ENCODE measurements at places on chromosomes 7 and 10. TPM values are rescaled to one million over a fixed set of nuclear protein-coding genes. Genes with fewer than 3 reads are reported as not detected.
A peak's percentile ranks its signal among the peaks of the same experiment; 100 is the strongest.

The TUBAL3 gene
- total RNA-seq = not detected

The GOLGA7B gene
- 0.57 TPM for total RNA-seq

The SLC18A3 gene
- total RNA-seq = not detected

The OR9A2 gene
- not detected for total RNA-seq

The TMEM273 gene
- total RNA-seq = 28.0 TPM

The ZNF25 gene
- 7.5 TPM for total RNA-seq

DNA sequence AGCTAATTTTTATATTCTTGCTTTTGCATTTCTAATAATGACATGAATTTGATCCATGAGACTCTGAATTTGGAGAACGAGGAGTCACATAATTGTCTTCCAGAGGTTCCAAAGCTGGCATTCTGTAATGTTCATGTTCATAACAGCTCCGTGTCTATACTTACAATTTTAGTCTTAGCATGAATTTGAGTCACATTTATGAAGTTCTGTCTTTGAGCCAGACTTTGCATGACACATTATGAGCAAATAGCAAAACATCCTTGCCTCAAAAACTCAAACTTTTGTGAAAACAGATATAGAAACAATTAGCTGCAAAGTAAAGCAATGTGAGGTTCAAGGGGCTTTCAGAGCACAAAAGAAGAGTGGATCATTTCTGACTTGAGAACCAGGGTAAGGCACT lies 44.5 kb upstream of the CAV2 start:
- no peak for DNase-seq

DNA sequence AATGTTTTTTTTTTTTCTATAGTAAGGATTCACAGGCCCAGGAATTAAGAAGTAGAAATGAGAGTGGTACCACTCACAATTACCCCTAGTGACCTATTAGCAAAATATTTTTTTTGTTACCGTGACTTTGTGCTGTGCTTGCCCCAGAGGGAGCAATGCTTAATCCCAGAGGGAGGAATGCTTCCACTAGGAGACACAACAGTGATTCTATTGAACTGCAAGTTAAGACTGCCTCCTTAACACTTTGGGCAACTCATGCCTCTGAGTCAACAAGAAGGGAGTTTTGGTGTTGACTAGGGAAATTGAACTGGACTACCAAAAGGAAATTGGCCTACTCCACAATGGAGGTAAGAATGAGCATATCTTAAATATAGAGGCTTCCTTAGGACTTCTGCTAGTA lies 17.2 kb upstream of the MEOX2 start:
- DNase-seq = no peak

DNA sequence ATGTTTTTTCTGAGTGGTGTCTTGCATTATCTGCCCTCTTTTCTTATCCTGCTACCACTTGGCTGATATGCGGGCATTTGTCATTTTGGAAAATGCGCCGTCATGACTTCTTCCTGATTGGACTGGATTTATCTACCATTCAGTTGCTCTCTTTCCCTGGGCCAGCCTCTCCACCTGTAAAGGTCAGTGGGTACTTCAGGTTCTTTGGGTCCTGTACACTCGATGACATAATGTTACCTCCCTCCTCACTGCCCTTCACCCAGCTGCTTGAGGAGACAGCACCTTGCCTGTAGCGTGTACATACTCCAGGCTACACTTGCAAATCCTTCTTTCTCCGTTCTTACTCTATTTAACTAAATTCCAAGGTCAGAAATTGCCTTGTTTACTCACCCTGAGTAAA lies 83.7 kb downstream of the RBM33 start:
- no peak for DNase-seq

DNA sequence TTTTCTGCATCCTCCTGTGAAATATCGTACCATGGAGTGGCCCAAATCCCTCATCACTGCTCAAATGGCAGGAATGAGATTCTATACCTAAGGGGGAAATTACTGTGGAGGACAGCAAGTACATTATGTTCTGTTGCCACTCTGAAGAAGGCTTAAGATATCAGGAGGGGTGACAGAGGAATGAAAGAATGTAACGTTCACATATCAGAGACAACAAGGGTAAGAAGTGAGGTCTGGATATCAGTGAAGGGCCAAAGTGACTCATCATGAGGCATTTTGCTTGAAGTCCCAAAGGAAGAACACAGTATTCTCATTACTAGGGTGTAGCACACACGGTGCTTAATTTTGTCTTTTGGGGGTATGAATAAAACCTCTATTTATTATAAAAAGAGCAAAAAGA lies 71.5 kb upstream of the SLC13A1 start:
- no peak for DNase-seq

- peak; percentile 69 for DNase-seq
Observed at GRCh38 chr10:22649390-22649841, 65.0 kb downstream of the PIP4K2A start.

DNA sequence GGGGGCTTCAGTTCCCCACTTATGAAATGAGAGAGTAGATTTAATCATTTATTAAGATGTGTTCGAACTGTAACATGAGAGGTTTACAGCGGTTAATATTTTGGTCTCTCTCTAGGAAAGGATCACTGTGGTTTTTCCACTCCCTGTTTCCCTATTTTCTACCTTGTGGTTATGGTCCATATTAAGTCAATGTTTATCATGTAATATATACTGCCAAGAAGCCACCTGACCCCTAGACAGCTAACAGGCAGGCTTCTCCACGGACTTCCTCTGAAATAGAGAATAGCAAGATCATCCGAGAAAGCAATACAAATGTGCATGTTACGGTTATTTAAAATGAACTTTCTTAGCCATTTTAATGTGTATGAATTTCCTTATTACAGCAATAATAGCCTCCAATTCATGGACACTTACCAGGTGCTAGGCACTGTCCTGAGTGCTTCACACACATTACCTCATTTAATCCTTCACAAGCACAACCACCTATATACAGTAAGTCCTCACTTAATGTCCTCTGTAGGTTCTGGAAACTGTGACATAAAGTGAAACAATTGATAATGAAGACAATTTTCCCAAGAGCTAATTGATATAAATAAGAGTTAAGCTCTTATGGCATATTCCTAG lies 835 bp upstream of the COL28A1 start:
- no peak for DNase-seq

GRCh38 chr7:70014472-70015177 lies 416.4 kb downstream of the AUTS2 start:
- no peak for DNase-seq

GRCh38 chr7:98097042-98097645 lies 9.5 kb upstream of the LMTK2 start:
- no peak for DNase-seq

DNA sequence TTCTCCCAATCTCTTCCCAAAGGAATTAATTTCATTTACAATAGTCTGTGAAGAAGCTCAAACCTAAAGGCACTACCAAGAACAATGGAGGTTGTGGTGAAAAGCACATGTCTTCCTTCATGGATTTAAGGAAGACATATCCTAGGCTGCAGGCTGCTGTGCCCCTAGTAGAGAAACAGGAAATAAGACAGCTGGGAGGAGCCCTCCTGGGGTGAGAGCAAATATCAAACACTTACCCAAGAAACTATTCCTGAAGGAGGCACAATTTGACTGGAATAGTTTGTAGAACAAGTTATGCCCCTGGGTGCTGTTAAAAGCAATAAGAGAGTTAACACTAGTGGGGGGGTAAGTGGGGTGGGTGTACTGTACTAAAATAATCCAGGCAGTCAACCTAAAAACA lies 30.1 kb downstream of the PDZD8 start:
- no peak for DNase-seq

DNA sequence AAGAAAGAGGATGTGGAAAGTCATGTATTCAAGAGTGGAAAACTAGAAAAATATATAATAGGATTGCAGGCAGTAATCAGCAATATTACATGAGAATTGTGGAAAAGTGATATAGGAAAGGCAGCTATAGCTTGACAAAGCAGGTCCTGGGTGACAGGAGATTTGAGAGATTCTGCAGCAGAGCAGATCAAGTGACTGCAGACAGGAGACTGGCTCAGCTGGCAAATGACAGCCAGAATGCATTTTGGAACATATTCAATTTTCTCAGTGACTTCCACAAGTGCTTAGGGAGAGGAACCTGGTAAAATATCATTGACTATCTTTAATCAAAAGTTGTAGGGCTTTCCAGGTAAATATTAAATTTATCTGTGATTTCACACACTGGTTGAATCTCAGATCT lies 260.5 kb upstream of the CACNA2D1 start:
- no peak for DNase-seq

- DNase-seq = no peak
Observed at GRCh38 chr10:43073721-43074120, 3.1 kb upstream of the RET start.

GRCh38 chr10:83562381-83562780 lies 576.9 kb upstream of the GHITM start:
- DNase-seq = no peak

DNA sequence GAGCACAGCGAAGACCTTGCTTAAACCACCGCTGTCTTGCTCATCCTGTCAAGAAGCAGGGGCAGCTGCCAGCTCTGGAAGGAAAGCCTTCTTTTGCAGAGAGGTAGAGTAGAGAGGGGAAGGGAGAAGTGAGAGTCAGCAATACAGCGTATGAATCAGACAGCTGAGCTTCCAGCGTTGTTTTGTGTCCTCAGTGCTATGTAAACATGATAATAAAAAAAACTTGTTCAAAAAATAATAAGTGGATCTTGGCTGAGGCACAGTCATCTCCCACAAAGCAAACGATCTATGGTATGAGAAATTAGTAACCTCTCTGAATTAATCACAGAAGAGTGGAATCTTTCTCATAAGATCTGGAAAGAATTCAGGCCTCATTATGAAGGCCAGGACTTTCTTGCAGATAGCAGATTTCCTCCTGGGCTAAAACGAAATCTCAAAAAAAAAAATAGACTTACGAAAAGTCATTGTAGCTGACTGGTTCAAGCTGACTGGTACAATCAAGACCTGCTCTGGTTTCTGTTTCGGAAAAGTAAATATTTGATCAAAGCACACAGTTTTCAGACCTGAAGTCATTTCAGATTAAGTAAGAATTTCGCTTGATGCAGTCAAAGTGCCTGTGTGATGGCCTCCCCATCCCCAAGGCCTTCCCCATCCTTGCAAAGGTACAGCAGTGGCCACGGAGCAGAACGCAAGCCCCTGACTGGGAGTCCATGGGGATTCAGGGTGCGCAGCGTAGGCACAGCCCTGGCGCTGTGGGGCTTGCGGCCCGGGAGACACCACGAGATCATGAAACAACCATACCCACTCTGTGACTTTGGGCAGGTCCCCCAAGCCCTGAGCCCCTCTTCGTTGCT lies 29.4 kb downstream of the CHST15 start:
- peak; percentile 10 for DNase-seq

DNA sequence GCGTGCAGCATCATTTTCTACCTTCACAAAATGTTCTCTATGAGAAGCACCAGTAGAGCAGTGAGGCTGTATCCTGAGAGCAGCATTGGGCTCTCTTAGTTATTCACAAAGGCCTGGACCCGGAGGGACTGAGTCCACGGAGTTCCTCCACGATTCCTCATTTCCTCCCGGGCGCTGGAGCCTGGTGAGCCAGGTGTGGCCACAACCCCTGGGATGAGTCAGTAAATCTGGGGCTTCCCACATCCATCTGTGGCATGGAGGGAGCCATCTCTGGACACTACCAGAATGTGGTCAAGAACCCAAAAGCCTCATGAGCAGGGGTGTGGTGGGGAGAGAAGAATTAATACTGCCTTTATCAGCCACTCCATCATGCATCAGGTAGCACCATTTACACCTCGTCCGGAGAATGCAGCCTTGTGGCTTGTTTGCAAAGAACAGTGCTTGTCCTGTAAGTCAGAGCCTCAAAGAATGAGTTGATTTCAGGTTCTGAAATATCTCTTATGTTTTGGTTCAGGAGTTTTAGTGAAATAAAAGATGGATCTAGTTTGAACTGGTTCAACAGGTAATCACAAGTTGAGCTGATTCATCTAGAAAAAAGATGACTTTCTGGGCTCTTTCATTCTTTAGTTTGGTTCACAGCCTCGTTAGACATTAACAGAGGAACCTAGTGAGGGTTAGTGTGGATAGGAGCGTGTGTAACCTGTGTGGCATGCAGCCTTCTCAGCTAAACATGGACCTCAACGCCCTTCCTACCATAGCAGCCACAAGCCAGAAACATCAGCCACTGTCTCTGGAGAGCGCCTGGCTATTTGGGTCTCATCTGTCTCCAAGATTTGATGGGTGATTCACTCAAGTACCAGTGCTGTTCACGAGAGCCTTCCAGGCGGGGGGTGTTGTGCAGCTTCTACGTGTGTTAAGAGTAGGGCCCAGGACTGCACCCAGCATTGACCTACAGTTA lies 95.2 kb downstream of the WDR37 start:
- DNase-seq = no peak

GRCh38 chr7:53603461-53603860 lies 568.0 kb downstream of the POM121L12 start:
- DNase-seq = no peak

DNA sequence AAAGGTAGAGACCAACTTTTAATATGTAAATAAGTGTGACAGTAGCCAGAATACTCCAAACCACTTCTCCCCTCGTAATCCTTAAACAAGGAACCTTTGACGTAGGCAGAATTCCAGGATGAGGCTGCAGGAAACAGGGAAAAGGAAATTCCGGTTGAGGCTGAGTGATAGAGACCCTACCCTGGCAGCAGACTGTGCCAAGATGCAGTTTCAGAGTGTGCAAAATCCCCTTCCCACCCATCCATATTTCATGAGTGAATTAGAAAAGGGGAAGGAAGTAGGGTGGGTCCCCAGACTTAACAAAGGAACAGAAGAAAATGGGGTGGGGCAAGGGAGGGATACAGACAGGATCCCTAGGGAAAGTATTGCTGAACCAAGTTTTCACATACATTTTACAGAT lies 143.0 kb downstream of the RAPGEF5 start:
- DNase-seq = no peak

GRCh38 chr10:60964257-60965235 lies 20.6 kb upstream of the RHOBTB1 start:
- peak; percentile 70 for DNase-seq

DNA sequence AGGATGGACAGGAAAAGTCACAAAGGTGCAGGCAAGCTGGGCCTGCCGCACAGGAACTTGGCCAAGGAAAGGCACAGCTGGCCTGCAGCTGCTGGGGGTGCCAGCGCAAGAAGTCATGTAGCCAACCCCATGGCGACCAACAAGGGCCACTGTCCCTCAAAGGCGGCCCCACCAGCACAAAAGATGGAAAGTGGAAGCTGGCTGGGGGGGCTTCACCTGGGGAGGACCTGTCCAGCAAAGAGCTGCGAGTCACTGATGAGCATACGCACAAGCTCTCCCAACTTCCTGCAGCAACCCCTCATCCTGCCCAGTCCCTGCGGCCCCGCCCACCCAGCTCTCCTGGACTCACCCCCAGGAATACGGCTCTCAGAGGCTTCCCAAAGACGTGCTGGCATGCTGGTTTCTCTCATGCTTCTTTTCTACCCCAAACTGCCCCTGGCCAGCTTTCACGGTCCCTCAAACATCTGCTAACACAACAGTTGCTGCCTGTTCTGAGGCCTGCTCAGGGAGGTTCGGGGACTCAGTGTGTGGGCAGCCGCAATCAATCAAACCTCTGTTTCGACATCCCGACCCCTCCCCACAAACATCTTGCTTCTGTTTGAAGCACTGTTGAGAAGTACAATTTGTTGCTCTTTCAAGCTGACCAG lies 67.6 kb downstream of the FAM53B start:
- no peak for DNase-seq
